ENCODE measurements at places on chromosomes 11 and 22.
A peak's percentile ranks its signal among the peaks of the same experiment; 100 is the strongest.

GRCh38 chr11:130272336-130272735 is 42.4 kb downstream of the ZBTB44 start:
- no peak for DNase-seq

GRCh38 chr11:73481626-73482025 is 105.4 kb downstream of the RELT start:
- no peak for DNase-seq

DNA sequence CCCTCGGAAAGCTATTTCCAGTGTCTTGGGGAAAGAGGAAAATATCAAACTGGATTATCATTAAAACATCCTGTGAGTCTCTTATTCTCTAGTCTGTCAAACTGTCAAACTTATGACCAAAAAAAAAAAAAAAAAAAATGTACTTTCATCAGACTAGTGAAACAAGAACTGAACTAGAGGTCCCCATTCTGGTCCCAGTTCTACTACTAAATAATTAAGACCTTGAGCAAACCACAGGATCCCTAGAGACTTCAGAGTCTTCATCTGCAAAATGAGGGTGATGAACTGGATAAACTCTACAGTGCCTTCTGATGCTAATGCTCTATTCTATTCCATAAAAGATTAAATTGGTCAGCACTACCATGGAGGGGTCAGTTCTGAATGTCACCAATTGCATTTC is 105.8 kb downstream of the SERGEF start:
- DNase-seq = no peak

GRCh38 chr11:35289821-35290220 is 129.5 kb downstream of the SLC1A2 start:
- no peak for DNase-seq

DNA sequence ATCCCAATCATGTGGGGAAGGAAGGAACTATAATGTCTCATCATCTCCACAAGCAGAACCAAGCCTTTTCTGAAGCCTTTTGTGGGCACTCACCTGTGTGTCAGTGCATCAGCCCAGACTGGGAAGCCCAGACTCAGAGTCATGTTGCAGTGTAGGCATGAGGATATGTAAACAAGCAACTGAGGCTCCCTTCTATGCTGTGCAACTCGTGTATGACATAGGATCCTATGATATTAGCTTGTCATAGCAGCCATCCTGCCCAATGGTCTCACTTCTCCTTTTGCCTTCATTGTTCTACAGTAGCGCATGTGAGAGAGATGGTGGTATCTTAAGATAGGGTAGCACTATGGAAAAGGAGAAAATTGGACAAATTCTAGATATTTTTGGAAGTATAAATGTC is 103.4 kb upstream of the OLFML1 start:
- no peak for DNase-seq

- DNase-seq = no peak
Measured at GRCh38 chr11:70650075-70650909, 252.0 kb downstream of the CTTN start.

DNA sequence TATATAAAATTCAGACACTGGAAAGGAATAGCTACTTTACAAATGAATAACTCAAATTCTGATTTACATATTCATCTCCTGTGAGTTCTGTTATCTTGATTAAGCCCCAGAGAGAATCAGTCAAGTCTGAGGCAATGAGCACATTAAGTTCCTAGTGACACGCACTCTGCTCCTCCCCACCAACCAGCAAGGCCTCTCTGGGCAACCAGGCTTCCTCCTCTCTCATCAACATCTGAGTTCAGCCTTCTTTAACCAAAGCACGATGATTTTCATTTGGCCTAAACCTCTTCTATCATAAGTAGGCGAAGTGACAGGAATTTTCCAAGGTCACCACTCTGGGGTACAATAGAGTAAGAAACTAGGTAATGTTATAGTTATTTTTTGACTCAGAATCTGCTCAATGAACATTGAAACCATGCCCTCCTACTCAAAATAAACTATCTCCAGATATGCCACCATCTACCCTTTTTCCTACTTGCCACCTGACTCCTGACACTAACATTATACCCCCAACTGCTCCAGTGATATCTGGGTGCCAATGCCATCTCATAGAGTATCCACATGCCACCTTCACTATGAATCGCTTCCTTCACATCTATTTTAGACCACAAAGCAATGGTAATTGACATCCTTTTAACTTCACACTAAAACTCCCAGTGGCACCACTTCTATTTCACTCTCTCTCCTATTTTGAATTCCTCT is 114.8 kb downstream of the FAM76B start:
- no peak for DNase-seq

DNA sequence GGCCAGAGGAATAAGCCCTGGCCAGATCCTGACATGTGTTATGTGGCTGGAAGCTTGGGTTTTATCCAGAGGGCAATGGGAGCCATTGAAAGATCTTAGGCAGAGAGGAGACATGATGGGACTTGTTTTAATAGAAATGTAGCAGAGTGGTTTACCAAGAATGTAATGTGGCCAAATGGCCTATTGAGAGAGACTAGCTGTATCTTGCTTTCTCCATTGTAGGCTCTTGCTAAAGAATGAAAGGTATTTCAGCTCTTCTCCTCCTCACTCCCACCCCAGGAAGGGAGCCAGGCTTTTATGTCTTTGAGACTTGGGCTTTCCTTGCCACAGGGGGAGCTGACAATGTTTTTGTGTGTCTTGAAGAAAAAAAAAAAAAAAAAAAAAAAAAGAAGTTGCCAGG is 82.3 kb downstream of the TRIM29 start:
- DNase-seq = no peak

DNA sequence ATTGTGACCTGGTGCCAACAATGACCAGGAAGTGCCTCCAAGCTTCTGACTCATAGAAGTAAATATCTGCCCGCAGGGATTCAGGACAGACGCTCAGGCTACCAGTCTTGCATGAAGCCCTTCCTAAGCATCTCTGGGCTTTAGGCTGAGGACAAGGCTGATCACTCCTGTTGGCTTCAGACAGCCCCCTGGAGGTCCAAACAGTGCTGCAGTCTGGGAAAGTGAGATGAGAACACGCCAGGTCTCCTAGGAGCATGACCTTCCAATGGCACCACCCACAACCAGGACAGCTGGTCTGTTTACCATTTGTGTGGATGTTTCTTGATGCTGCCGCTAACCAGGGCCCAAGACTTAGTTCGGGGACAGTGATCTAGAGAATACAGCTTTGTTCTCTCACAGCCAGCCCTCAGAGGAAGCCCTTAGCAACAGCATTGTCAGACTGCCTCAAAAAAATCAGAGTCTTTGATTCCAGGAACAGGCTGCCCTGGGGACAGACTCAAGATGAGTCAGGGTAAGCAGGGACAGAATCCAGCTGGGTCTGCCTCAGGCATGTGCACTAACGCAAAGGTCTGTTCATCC is 111.2 kb downstream of the ZNF280B start:
- DNase-seq = no peak

GRCh38 chr11:96943970-96944369 is 554.2 kb downstream of the JRKL start:
- DNase-seq = no peak

DNA sequence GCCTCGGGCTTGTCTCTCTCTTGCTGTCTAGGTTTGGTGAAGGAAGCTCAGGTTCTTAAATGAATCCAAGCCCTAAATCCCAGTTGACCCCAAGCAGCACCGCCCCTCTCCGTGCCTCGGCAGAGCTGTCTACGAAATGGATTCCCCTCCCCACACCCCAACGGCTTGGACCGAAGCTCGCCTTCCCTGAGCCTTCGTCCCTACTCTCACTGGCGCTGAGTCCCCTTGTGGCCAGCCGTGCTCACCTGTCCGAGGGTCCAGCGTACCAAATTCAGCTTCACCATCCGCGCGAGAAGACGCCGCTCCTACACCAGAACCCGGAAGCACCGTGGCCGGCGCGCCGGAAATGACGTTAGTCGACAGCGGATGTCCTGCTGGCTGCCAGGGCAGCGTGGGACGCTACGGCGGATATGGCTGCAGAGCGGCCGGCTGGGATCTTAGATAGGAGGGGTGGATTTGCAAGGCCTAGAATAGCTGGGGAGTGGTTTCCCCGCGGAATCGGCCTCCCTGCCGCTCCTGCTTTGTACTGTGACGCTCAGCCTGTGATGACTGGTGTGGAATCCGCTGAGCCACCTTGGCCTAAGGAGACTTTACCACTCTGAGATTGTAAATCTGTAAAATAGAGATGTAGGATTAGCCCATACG is at the start of gene TFIP11:
TSS of gene TFIP11 (minus strand) at position 325 of the 645 bp plus-strand sequence. CDS start 2,201 bp downstream, outside the sequence.
- DNase-seq = peak; percentile 41

GRCh38 chr11:37512156-37512780 is 914.2 kb upstream of the RAG2 start:
- DNase-seq = no peak

- DNase-seq = no peak
Measured at GRCh38 chr11:13897646-13898276, 64.8 kb upstream of the SPON1 start.

DNA sequence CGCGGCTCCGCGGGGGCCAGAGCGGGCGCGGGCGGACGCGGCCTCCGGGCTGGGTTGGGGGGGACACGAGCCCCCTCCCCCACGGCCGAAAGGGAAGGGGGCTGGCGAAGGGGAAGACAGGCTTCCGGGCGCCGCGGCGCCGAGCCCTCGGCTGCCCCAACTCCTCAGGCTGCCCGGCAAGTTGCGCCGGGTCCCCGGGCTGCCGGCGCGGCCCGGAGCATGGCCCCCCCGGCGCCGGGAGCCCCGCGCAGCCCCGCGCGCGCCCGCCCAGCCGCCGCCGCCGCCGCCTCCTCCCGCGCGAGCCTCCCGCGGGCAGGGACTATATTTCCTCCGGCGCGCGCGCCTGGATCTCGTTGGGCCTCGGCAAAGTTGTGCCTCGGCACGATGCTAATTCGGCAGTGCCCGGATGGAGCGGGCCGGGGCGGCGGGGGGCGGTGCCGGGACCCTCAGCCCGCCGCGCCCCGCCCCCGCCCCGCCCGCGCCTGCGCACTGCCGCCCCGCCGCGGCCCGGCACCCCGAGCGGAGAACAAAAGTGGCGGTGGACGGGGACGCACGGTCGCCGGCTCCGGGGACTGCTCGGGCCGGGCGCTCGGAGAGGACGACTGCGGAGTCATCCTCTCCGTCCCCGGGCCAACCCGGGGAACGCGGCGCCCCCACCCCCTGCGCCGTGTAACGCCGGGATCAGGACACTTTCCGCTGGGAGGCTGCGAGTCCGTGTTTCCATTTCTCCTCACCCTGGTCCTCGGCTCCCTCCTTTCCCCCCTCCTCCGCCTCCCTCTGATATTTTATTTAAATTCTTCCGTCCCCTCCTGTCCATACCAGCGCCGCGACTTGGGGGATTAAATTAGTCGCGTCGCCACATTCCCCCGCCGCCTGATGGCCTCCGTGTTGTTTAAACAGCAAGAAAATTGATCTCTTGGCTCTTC is at the start of gene PHF21B:
TSS of gene PHF21B (minus strand) at position 400 of the 926 bp plus-strand sequence. CDS start 456 bp downstream, outside the sequence.
- DNase-seq = no peak

- DNase-seq = no peak
Measured at GRCh38 chr11:70862093-70862492, 390.3 kb downstream of the SHANK2 start.

GRCh38 chr11:7533199-7534041 is 19.6 kb downstream of the PPFIBP2 start:
- no peak for DNase-seq

GRCh38 chr11:88555018-88555828 is 217.7 kb upstream of the CTSC start:
- no peak for DNase-seq

DNA sequence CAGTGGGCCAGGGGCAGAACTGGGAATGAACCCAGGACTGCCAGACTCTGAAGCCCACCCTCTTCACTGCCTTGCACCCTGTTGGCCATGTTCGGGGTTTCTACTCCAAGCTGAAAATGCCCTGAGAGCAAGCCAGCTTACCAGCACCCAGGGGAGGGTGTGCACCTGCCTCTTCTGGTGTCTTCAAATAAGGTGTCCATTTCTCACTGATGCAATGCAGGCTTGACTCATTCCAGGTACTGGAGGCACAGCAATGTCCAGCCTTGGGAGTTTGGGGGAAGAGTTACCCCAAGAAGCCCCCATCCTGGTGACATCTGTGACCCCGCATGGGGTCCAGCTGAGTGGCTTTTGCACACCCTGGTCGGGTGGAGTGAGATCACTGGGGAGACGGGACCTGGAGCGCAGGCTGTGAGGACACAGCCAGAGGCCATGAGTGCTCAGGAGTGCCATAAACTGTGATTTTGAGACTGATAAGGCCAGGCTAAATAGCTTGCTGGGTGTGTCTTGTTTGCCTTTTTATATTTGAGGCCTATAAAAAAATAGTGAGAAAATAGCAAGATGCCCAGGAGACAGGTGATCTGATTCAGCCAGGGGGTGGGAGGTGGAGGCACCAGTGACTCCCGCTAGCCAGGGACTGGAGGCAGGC is 4.6 kb upstream of the CERK start:
- DNase-seq = no peak

- DNase-seq = no peak
Measured at GRCh38 chr11:82718821-82719220, 14.8 kb downstream of the FAM181B start.

DNA sequence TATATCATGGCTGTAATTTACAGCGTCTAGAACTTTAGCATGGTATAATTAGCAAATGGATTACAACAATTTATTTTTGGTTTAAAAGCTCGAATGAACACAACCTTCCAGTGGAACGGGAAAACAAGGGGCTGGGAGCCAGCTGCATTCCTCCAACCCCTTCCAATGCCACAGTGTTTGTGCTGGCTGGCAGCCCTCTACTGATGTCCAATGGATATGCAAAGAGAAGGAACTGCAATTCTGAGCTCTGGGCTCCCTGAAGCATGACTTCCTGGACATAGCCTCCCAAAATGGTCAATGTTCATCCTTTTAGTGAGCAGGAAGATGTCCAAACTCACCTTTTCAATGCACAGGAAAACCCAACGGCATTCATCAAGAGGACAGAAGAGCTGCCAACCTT is 288.3 kb downstream of the TENM4 start:
- DNase-seq = no peak

- DNase-seq = no peak
Measured at GRCh38 chr11:132718711-132719671, 813.3 kb downstream of the OPCML start.

DNA sequence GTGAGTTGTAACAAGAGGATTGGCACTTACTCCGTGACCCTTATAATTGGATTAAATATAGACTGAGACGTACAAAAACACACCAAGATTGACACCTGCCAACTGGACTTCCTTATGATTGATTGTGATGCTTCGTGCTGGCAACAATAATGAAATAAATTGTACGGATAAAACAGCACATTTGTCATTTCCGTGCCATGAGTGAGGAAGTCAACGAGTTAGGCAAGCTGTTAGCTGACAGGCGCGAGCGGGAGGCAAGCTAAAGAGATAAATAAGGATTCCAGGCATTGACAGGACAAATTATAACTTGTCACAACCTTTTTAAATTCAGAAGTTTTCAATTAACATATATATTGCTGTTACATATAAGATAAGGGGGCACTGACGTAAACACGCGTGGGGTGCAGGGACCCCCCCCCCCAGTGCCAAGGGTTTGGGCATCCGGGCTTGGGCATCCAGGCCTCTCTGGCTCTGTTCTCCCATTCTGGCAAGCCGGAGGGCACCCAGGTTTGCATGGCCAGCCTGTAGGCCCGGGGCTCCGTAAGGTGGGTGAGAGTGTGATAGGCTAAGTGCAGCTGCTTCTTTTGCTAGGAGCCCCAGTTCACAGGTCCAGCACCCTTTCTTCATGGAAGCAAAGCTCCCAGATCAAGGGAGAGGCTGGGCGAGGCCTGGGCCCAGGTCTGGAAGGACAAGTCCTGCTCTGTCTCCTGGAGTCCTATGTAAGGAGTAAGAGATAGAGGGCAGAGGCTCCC is 11.2 kb upstream of the PAX6 start:
- no peak for DNase-seq

GRCh38 chr11:123103326-123103980 is 41.5 kb upstream of the HSPA8 start:
- no peak for DNase-seq

- DNase-seq = no peak
Measured at GRCh38 chr22:19522881-19523239, 1.4 kb downstream of the CLDN5 start.
